Stimulated activated CD8-positive, alpha-beta memory T cell treated with anti-CD3 and anti-CD28 coated beads, Interleukin-12 subunit alpha, Interleukin-12 subunit beta, amount 100 ng/mL, for 4 hours (primary cell): ENCODE measurements at places on chromosomes 13 and 19.

DNA sequence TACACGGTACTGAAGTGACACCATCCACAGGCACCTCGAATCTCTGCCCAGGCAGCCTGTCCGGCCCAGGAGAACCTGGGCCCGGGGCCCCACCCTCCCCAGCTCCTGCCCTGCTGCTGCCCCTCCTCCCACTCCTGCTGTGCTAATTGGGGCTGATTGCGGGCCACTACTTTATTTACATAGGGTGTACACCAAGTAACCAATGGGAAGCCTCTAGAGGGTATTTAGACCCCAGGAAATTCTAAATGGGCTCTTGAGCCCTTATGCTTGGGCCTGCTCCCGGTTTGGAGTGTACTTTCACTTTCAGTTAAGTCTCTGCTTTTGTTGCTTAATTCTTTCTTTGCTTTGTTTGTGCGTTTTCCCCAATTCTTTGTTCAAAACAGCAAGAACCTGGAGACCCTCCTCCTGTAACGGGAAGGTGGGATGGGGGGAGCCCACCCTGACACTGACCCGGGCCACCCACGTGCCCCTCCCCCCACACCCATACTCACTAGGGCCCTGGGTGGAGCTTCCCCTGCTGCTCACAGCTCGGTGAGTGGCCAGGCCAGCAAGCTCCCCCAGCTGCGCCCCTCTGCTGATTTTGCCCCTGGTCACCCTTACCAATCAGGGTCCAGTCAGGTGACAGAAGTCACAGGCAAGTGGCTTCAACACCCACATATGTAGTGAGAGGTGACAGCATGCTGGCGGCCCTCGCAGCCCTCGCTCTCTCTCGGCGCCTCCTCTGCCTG is 9.4 kb downstream of the SCGB2B2 start:
- DNase-seq, result no peak

DNA sequence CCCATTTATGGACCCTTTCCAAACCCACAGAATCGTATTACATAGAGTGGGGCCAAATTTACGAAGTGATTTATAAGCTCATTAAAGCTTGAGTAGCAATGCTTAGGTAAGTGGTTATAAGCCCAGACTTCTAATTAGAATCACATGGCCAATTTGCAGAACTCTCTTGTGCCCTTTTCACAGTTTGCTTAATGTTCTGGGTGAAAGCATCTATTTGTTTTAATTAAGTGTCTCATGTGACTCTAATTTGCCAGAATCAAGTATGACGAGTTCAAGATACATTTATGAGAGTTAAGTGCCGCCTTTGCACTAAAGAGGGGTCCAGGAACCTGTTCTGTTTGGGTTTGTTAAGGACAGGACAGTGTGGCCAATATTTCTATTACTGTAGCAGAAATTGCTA is 46.0 kb upstream of the ZNF681 start:
- no peak for DNase-seq

DNA sequence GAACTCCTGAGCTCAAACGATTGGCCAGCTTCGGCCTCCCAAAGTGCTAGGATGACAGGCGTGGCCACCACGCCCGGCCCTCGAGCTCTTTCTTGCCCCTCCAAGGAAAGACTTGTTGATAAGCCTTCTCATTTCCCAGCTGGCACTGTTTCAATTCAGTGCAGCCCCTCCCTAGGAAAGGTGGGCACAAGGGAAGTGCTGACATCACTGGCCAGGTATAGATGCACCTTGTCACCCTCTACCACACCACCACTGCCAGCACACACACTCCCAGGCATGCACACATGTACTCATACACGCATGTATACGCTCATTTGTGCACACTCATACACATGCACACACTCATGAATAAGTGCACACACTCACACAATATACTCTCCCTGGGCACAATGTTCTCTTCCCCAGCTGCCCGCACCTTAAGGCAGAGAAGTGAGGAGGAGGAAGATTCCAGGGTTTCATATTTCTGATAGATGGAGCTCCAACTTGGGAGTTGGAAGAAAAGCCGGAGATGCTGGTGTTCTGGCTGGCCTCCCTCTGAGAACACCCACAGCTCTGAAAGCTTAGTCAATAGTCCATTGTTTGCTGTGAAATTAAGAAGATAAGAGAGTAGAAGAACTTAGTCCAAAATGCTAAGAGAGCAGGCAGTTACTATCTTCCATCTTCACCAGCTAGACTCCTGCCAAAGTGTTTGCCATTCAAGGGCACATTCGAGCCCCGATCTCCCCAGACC is 196.7 kb downstream of the FOXO1 start:
- no peak for DNase-seq

GRCh38 chr19:30437869-30438268 is 65.7 kb downstream of the ZNF536 start:
- DNase-seq, result no peak

GRCh38 chr13:21150013-21150412 is 26.3 kb downstream of the SKA3 start:
- no peak for DNase-seq

- no peak for DNase-seq
Observed at GRCh38 chr19:34793565-34793964, 20.6 kb upstream of the ZNF599 start.

DNA sequence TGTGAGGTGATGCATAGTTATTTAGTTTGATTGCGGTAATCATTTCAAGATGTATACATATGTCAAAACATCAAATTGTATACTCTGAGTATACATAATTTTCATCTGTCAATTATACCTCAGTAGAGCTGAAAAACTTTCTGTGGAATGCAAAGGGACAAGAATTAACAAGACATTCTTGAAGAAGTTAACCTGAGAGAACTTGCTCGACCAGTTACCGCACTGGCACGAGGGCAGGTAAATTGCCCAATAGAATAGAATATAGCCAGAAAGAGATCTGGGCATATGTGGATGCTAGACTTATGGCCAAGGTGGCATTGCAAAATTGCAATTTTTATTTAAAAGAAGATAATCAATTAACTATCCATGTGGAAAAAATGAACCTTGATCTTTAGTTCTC is 42.3 kb upstream of the GJB6 start:
- no peak for DNase-seq

GRCh38 chr13:38570706-38571105 is 116.2 kb upstream of the FREM2 start:
- no peak for DNase-seq

DNA sequence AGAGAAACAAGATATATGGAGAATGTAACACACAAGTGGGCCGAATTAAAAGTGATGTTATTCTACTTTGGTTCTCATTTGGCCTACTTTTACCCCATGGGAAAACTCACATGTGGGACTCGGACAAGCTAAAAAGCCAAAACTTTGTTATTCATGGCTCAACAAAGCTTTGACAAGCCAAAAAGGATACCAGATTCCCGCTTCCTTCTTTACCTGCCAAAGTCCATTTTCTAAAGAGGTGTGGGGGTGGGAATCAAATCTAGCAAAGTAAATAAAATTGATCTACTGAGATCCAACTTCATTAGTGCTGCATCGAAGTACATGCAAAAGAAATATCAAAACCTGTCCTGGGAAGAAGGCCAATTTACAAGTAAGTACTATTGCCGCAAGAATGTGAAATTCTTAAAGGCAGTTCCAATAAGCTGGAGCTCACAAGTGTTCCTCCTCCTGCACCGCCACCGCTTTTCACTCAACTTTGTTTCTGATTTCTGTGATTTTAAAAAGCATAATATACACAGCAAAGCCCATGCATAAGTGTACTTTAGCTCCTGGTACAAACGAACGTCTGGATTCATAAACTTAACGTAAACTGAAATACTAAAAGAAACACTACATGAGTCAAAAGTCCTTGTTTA is 1.1 kb downstream of the LNX2 start:
- DNase-seq, result no peak

- no peak for DNase-seq
Observed at GRCh38 chr13:98927951-98928927, 49.6 kb downstream of the DOCK9 start.
